ENCODE measurements at places on chromosomes 1 and 21.

DNA sequence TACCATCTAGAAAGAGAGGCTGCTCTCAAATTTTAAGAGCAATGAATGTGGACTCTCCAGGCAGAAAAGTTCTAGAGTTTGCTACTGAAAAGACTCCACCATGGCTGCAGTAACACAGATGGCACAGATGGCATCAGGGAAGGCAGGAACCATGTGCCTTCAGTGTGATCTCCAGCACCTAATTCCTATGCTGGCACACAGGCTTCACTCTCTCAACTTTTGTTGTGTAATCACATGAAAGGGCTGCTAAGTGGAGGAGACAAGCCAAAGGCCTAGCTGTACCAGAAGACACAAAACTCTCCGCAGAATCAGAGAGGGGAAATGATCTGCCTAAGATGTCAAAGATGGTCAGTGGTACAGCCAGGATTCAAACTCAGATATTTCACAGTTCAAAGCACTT lies 31.1 kb downstream of the ERI3 start:
- DNase-seq, result no peak

GRCh38 chr1:93501399-93501798 lies 53.5 kb downstream of the FNBP1L start:
- no peak for DNase-seq

DNA sequence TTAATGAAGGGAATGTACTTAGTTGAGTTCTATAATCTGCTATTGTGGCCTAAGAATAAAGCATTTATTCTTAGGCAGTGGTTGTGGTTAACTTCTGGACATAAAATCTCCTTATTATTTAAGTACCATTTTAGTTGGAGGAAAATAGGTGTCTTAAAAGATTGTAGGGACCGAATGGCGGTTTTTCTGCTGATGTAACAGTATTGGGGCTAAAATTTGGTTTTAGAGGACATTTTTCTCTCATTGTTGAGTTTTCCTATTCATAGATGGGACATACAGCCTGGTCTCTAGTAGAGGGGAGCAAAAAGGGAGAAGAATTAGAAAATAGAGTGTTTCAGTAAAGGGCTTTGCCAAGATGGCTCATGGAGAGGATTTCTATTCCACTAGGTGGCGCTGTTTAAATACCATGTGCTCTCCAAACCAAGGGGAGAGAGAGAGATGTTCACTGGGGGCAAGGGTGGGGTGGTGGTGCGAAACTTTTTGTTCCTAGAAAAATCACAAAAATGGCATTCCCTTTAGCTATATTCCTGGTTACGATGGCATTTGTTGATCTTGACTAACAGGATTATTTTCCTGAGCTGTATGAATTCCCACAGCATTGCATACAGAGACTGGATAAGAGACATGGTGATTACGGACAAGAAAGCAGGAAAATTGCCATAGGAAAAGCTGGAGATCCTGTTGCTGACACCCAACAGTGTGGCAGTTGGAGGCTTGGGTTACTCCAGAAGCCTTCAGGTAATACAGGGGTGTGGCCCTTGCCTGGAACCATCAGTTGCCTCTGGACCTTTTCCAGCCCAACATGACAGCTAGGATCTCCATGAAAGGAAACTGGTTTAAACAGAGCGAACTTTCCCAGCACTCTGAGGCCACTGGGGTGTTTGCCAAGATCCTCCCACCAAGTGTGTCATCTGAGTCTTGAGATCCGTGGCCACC lies 18.2 kb upstream of the FCGR2A start:
- DNase-seq, result no peak

- no peak for DNase-seq
Measured at GRCh38 chr1:1997576-1997975, 6.0 kb downstream of the CFAP74 start.

GRCh38 chr1:38662126-38662525 lies 197.4 kb downstream of the RRAGC start:
- DNase-seq, result no peak

- no peak for DNase-seq
Measured at GRCh38 chr1:228691926-228692325, 43.4 kb upstream of the RHOU start.

GRCh38 chr1:39089931-39090521 lies 63.9 kb downstream of the NDUFS5 start:
- no peak for DNase-seq

GRCh38 chr21:33968995-33969348 lies 53.4 kb upstream of the ATP5PO start:
- DNase-seq, result no peak

- no peak for DNase-seq
Measured at GRCh38 chr1:173112129-173112528, 61.4 kb upstream of the TNFSF18 start.

GRCh38 chr1:98164509-98164908 lies 243.7 kb upstream of the DPYD start:
- DNase-seq, result no peak

GRCh38 chr1:30908696-30909364 lies at the start of gene SDC3:
Gene SDC3, minus strand, starts transcription at chr1:30908758. Its CDS starts 172 bp downstream, at chr1:30908586.
- no peak for DNase-seq

DNA sequence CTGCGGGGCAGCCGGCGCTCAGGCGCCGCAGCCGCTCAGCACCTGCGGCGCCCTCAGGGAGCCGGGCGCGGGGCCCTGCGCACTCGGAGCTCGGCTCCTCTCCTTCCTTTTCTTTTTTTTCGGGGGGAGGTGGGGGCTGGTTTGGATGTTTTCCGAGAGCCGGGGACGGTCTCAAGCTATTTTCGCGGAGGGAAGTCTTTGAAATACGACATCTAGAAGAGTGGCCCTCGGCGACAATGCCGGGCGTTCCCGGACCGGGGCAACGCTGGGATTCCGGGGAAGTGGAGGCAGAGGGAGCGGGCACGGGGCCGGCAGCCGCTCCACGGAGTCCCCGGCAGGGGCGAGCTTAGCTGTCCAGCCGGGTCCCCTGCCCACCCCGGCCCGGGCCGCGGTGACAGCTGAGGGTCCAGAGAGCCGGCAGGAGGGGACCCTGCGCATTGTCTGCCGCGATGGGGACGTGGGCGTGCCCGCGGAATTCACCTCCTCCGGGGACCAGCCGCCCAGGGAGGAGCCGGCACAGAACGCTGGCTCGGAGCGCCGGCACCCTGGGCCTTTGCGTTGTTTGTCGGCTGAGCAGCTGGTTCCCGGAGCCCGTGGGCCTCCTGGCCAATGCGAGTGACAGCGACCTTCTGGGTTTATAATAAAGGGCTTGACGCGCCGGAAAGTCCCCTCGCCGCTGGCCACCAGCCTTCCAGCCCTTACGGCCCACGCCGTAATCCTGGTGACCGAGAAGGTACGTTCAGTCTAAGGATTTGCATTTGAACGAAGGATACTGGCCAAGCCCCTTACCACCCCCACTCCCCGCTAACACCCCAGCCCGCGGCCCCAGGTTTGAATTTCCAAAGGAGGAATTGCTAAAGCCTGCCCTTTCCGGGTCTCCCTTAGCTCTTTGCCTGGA lies 582 bp downstream of the SLC37A1 start:
- DNase-seq, result no peak

DNA sequence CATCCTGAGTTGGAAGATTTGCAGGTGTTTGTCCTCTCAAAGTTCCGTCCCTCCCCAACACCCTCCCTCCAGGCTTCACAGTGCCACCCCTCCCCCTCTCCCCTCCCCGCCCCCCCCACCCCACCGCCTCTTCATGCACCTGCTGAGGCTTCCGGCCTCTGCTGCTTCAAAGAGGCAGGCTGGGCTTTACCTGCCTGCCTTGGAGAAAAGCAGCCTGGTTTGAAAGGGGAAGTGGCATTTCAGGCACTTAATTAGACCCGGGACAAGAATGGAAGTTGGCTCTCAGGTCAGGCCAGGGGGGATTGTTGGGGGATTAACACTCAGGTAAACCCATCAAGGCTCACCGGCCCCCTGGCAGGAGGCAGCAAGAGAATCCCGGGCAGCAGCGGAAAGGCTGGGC lies 21.1 kb downstream of the PAX7 start:
- DNase-seq, result no peak

DNA sequence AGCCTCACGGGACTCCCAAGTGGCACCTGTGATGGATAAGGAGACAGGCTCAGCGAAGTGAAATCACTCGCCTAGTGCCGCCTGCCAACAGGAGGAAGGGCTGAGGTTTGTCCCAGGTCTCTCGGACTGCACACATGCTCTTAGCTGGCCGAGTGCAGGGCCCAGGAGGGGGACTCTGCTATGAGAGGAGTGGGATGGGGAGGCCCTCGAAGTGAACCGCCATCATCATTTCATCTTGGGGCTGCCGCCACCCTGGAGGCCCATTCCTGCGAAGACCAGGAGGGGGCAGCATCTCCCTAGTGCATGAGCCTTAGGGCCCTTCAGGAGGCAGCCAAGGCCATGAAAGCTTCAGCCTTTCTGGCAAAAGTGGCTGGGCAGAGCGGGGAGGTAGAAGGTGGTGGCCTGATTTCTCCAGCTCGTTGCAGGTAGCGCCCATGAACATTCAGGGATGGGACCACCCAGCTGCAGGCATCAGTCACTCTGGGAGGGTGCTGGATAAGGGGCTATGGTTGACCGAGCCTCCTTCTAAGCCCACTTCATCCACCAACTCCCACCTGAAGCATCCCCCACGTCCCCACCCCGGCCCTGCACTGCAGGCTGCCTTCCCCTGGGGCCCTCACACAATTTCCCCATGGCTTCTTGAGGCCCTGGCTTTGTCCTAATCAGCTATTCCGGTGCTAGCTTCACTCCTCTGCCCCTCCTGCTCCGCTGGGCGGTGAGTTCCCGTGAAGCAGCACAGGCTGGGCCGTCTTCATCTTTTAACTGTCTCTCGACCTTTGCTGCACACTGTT lies 17.2 kb upstream of the RASSF5 start:
- peak; percentile 63 for DNase-seq

All from Caco-2 (cell line).